ENCODE measurements at places on chromosomes 3 and 15. TPM values are rescaled to one million over a fixed set of nuclear protein-coding genes. Genes with fewer than 3 reads are reported as not detected.

The ZNF619 gene
- total RNA-seq: 8.7 TPM

The RTP3 gene
- total RNA-seq: not detected

The FEZF2 gene
- not detected for total RNA-seq

The SPINT1 gene
- under 0.01 TPM for total RNA-seq

The CCR2 gene
- total RNA-seq: not detected

The MYL3 gene
- total RNA-seq: 0.50 TPM

The PIERCE2 gene
- total RNA-seq: 3.1 TPM

The KBTBD13 gene
- not detected for total RNA-seq

The CSPG4 gene
- total RNA-seq: 109 TPM

The SLC6A1 gene
- total RNA-seq: not detected

The SLC28A2 gene
- not detected for total RNA-seq

The CEP152 gene
- total RNA-seq: 7.8 TPM

The PARL gene
- total RNA-seq: 21.1 TPM

The DPPA4 gene
- total RNA-seq: 0.26 TPM

The GOLGA6D gene
- total RNA-seq: not detected

The CLDN18 gene
- not detected for total RNA-seq

The SCN11A gene
- total RNA-seq: under 0.01 TPM

GRCh38 chr15:51342227-51342999 is 958 bp downstream of the GLDN start:
- no peak for DNase-seq

DNA sequence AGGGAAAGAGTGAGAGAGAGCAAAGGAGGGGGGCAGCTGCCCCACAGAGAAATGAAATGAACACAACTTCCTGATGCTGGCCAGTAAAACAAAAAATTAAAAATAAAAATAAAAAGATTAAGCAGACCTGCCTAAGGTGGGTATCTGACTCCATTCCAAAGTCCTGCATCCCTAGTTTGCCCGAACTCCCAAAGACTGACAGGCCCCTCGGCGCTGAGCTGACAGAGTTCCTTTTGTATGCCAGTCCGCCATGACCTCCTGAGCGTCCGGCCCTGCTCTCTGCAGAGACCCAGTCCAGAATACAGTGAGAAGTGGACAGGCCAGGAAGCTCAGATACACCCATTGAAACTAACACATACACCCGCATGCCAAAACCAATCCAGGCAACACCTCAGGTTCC is 54.9 kb downstream of the CHDH start:
- DNase-seq: no peak

- DNase-seq: no peak
Observed at GRCh38 chr3:101878589-101878988, 29.3 kb downstream of the NFKBIZ start.

- peak; percentile 75 for DNase-seq
Observed at GRCh38 chr3:46558184-46559043, 7.7 kb downstream of the LRRC2 start.

- DNase-seq: peak; percentile 98
Observed at GRCh38 chr3:54870423-54870822, 57.4 kb downstream of the LRTM1 start.

DNA sequence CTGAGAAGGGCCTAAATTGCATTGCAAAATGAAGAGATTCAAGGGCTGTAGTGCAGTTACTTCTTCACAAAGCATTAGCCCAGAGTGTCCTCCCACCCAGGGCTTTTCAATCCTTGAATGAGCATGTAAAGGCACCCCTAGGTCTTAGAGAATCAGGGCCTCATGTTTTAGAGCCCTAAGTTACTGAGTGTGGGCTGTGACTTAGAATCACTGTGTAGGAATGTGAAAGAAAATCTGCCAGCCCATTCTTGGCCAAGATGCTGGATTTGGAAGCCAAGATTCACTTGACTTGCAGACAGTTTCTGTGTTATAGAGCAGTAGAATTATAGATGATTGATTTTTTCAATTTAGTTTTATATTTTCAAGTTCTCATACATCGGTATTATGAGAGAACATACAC is 153.2 kb downstream of the MYRIP start:
- no peak for DNase-seq

DNA sequence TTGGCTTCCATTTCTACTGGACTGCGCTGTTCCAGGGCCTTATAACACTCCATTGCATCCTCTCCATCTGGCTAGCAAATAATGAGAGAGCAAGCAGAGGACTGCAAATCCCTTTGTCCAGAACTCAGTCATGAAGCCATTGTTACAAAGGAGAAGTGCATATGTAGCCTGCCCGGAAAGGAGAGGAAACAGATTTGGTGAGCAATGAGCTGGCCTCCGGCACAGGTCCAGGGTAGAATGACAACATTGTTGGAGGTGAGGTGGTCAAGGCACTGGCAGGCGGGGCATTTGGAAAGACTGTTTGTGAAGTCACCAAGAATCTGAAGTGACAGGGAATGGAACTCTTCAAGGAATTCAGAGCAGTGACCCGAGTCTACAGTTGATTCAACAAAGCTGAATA is 25.0 kb upstream of the ATP1B3 start:
- no peak for DNase-seq

GRCh38 chr3:143120716-143121240 is 1.2 kb downstream of the CHST2 start:
- peak; percentile 49 for DNase-seq

DNA sequence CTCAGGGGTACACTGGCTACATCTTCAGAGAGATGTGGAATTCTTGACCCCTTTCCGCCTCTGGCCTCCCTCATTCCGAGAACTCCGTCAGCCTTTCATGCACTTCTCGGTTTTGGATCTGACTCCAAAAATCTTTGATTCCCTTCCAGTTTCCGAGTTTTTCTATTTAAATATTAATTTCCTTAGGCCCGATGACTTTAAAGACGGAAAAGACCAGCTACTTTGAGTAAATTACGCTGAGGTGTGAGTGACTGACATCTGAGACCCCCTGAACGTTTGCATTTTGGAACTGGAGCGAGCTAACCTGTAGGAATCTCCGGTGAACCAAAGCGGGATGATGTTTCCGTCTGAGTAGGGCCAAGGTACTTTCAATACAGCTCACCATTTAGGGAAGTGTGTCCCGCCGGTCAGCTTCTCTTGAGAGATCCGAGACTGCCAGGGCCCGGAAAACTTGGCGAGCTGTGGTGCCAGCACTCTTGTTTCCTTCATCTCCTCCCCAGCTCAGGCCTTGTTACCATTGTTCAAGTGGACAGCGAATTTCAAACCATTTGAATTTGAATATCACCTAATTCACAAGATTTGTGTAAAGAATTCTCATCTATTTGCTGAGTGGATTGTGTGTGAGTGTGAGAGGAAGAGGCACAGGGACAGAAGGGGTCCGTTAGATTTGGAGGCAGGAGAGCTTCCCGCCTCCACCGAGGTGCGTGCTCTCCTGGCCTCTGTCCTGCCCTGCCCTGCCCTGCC is 5.4 kb downstream of the SOX14 start:
- DNase-seq: no peak

DNA sequence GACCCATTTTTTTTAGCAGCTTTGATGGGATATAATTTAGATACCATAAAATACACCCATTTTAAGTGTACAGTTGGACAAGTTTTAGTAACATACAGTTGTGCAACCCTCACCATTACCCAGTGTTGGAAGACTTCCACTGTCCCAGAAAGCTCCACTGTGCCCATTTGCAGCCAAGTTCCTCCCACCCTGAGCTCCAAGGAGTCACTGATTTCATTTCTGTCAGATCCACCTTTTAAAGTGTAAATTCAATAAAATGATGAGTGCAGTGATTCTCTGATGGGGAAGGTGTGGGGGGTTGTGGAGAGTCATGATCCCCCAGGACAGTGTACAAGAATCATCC is 93.2 kb upstream of the IGF1R start:
- DNase-seq: peak; percentile 12

DNA sequence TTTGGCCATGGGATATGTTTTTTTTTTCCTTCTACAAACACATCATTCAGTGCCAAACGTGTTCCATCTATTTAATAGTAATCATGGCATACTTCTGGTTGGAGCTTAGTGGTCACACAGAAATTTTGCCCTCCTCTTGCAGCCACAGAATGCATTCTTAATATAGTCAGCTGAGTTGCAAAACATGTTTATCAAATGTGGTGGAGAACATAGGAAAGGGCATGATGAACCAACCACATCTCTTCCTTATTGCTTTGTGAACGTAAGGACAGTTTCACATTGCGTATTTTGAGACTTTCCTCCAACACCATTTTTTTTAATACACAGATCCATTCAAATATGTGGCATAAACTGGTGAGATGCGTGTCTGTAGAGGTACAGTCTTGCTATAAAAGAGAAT is 106.8 kb downstream of the BBX start:
- DNase-seq: peak; percentile 47

DNA sequence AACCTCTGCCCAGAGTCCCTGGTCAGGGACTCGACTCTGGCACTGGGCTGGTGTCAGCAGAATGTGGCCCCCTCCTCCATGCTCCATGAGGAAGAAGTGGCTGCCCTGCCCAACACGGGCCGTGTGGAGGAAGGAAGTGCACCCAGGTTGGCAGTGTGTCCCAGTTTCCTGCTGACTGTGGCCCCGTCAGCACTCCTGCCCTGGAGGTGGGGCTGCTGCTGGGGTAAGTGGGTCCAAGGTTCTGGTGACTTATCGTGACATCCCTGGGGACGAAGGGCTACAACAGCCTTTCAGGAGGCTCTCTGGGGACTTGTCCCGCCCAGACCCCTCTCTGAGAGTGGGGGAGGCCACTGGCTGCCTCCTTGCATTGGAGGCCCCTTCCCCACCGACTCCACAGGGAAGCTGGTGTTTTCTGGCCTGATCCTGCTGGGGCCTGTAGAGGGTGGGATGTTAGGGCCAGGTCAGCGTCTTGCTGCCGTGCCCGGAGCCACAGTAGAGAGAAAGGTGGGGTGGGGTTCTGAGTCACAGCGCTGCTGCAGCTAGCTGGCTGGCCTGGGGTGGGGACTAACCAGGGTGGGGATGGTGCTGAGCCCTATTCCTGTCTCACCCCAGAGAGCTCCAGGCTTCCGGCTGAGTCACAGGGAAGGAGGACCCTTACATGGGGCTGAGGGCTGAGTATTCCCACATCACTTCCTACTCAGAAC is 10.5 kb downstream of the SEMA4B start:
- DNase-seq: peak; percentile 52

- DNase-seq: peak; percentile 28
Observed at GRCh38 chr3:167078070-167078622, 302.0 kb downstream of the ZBBX start.

- no peak for DNase-seq
Observed at GRCh38 chr15:77016321-77016695, 21.4 kb downstream of the PSTPIP1 start.

DNA sequence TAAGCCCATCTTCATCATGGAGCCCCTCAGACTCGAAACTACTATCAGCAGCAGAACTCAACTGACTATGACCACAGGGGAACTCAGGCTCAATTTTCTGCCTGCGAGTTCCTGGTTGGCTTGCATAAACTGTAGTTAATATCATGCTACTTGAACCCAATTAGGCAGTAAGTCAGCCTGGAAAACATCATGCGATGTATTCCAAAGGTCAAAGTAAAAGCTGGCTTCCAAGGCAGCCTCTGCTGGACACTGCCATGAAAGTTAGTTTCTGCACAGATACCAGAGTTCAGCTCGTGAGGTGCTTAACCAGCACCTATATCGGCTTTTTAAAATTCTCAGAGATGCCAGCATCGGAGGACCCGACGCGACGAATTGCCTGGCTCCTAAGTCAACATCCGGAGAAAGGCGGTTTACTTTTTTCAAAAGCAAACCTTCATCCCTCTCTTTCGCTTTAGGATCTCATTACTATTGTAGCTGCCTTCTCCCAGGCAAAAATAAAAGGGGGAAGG is 3.8 kb downstream of the ANP32A start:
- DNase-seq: no peak

- DNase-seq: no peak
Observed at GRCh38 chr3:10342781-10343180, 21.9 kb upstream of the SEC13 start.

DNA sequence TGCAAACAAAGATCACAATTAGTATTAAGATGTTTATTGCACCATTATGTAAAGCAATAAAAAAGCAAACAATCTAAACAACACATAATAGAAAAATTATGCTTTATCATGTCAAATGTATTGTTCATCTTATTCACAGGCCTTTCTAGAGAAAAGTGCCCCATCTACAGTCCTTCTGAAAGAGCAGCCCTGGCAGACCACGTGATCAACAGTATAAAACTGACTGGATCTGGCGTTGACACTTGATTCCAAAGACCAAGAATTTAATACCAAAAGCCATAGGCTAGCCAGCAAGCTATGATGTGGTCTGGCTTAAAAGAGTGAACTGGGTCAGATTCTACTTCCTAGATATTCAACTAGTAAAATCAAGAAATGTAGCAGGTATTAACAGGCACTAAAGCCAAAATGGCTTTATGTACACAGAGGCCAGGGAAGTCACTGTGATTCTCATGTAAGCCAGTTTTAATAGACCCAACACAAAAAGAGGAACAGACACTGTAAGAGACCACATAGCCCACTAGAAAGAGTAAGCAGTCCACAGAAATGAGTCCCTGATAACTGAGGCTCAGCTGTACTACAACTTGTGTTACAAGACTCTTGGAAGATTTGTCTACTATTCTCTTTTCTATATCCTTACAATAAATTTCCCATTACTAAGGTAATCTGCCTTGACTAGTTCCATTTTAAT is 32.5 kb downstream of the DMXL2 start:
- DNase-seq: no peak
